NCI-H1092 treated with DMSO at 0.1 percent for 48 hours (cell line): ENCODE measurements at places on chromosomes 7 and 10.

- DNase-seq: no peak
Measured at GRCh38 chr10:14569274-14570060, 205.2 kb downstream of the FAM107B start.

- DNase-seq: no peak
Measured at GRCh38 chr10:33537066-33537465, 202.6 kb upstream of the NRP1 start.

GRCh38 chr10:50275650-50276235 is 24.4 kb upstream of the ASAH2 start:
- no peak for DNase-seq

- DNase-seq: no peak
Measured at GRCh38 chr10:120555842-120556532, 99.0 kb downstream of the PLPP4 start.

DNA sequence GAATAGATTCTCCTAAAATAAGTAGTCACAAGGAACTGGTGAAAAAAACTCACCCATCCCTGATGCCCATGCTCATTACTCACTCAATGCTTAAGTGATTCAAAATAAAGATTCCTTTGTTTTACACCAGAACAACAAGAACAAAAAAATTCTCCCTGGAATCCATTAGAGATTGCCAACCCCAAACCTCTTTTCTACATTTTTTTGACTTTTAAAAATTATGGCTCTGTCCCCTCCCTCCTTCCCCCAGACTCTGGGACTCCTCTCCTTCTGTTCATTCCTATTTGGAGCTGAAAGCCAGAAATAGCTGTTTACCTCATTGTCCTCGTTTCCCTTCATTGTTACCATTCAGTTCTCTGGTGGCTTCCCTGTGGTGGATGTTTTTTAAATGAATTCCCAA is 63.2 kb upstream of the FHIP2A start:
- no peak for DNase-seq

DNA sequence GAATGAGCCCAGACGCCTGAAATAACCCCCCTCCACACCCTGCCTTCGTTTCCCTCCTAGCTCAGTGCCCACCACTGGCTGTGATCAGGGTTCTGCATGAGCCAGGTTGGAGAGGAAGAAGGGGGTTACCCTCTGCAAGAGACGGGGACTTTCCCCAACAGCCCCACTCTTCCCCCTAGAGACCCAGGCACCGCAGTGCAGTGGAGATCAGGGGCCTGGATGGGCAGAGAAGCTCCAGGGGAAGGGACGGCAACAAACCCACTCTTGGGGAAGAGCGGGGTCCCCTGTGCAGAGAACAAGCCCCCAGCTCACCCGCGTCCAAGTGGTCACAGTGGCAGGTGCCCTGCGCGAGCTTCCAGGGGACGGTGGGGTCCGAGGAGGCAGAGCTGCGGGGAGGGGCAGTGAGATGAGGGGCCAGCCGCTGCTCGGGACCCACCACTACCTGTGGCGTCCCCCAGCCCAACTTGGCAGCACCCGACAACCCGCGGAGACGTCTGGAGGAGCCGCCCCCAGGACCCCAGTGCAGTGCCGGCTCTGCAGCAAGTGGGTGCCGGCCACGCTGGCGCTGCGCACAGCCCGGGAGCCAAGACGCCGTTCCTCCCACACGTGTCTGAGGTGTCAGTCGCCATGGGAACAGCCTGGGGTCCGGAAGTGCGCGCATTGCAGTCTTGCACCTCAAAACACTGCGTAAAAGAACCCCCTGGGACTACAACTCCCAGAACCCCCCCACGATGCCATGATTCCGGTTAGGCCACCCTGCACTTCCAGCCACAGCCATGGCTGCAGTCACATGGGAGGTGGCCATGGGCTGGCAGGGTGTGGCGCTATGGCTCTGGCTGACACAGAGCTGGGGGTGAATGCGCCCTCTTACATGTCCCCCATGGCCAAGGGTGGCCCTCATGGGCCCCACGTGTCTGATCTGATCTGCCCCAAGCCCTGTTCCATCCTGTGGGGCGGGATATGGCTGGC is 45.8 kb upstream of the WIPI2 start:
- DNase-seq: peak; percentile 11

DNA sequence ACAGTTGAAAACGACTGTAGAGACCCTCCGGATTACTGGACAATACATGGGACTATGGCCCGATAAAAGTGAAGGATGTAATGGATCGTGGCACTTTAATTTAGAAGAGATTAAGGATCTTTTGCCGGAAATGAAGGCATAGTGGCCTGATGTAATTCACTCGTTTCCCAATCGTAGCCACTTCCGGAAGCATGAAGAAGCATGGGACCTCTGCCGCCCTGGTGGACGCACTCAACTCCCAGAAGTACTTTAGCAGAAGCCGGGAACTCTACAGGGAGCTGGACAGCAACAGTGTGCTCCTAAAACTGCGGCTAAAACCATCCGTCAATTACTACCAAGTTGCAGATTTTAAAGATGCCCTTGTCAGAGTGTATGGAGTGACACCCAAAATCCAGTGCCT is 59.6 kb upstream of the NUPR2 start:
- DNase-seq: no peak

GRCh38 chr7:1979591-1980560 is 252.9 kb downstream of the MAD1L1 start:
- DNase-seq: no peak

- no peak for DNase-seq
Measured at GRCh38 chr10:107059872-107060271, 104.6 kb downstream of the SORCS1 start.

DNA sequence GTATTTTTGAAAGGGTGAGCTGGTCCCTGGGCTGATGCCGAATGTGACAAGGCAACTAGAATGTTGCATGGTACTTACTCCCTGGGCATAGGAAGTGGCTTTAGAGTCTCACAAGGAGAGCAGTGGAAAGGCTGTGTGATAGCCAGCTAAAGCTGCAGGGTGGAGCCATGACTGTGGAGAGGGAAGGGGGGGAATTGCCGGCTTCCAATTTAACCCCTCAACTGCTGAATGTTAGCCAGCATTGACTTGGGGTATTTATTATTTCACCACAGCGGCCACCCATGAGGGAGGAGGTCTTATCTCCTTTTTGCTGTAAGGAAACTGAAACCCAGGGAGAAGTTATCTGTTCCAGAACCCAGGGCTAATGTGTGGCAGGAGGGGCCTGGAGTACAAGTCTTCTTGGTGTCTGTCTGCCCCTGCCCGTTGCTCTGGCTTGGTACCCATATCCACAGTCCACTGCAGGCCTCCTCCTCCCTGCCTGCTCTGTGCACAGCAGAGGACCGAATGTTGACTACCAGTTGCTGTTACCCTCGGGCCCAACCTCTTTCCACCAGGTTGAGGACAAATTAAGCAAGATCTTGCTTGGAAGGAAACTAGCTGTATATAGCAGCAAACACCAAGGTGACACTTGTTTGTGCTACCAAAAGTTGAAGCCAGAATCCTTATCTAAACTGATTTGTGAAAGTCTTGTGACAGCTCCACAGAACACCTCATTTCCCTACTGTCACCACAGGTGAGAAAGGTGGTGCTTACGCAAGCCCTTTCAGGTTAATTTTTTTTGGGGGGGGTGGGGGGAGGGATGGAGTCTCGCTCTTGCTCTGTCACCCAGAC is 37.6 kb downstream of the WBP1L start:
- no peak for DNase-seq

GRCh38 chr10:17009212-17009700 is 120.4 kb downstream of the CUBN start:
- DNase-seq: no peak

- DNase-seq: no peak
Measured at GRCh38 chr7:83832009-83832408, 183.1 kb upstream of the SEMA3E start.

DNA sequence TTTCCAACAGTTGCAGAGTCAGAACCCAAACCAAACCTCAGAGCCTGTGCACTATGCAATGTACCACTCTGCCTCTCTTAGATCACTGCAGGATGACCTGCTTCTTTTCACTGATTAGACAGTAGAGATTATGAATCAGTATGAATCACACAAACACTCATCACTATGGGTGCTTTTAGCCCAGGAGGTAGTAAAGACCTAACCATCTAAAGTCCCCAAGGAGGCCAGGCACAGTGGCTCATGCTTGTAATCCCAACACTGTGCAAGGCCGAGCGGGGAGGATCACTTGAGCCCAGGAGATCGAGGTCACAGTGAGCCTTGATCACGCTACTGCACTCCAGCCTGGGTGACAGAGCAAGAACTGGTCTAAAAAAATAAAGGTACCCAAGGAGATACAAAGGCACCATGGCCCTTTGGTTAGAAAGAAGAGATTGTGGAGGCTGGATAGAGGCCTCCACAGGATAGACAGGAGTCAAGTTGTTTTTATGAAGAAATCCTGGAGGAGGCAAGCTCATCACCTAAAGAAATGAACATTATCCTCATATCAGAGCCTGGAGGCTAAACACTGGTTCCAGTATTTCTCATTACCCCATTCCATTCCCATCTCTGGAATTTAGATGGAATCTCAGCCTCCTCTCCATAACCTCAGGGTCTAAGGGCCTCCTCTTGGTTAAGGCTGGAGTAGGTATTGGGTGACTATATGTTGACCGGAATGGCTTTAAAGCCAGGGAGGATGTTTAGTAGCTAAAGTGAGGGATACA is 12.9 kb downstream of the SEC31B start:
- DNase-seq: no peak

DNA sequence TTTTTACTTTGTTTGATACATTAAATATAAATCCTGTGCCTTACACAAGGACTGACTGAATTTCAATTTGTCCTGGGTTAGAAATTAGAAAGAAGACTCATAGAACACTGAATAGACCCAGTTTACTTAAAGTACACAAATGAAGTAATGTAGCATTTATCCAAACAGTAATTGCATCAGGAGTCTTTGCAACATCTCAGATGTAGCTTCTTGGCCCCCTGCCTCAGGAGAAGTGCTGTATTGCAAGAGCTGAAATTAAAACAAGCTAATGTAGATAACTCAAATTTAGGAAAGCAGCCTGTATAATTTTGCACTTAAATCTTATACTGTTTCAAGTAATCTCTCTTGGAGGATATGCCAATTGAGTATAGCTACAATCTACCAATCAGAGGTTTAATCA is 54.3 kb upstream of the KCND2 start:
- DNase-seq: no peak

DNA sequence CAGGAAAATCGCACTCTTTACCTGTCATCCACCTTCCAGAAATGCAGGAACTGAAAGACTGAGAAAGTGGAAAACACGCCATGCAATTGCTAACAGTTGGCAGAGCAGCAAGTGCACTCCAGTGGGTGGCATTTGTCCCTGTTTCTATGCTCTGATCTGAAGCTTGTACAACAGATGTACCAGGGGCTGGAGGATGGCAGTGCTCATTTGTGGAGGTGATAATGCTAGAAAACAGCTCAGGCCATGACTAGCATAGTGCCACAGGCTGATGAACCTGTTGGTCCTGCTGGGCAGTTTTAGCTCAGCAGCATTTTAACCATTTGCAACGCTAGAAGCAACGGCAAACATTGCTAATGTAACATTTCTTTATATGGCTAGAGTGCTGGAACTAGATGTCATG is 199.9 kb upstream of the NRP1 start:
- DNase-seq: no peak

DNA sequence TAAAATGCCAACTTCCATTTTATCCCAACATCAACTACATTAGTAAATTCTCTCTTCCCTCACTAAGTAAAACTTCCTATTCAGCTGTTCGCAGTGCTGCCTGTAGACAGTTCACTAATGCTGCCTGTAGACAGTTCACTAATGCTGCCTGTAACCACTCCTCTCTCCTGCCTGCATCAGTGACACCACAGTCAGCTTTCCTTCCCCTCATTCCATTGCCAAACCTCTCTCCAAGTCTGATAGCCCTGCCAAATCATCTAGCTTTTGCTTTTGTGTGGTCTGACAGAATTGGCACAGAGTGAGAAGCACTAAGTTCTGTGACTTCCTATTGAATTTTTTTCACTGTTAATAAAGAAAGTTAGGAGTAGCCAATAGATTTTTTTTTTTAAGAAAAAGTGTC is 43.0 kb upstream of the MACC1 start:
- DNase-seq: no peak

DNA sequence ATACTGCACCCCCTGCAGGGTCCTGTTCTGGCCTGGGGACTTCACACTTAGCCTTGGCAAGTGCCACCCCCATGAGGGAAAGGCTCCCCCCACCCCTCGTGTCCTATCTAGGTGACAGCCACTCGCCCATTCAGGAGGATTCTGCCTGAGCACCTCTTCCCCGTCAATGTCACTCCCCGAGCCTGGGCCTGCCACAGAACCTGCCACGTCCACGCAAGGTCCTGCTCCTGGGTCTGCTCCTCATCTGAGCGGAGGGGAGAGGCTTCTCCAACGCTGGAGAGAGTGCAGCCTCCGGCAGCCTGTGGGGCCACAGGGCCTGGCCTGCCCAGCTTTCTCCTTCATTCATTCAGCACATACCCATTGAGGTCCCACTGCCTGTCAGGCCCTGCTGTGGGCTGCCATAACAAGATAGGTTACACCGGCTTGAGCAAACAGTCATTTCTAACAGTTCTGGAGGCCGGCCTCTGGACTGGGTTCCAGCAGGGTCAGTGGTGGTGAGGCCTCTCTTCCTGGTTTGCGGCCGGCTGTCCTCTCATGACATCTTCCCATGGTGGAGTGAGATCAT is 92.0 kb upstream of the RET start:
- no peak for DNase-seq

DNA sequence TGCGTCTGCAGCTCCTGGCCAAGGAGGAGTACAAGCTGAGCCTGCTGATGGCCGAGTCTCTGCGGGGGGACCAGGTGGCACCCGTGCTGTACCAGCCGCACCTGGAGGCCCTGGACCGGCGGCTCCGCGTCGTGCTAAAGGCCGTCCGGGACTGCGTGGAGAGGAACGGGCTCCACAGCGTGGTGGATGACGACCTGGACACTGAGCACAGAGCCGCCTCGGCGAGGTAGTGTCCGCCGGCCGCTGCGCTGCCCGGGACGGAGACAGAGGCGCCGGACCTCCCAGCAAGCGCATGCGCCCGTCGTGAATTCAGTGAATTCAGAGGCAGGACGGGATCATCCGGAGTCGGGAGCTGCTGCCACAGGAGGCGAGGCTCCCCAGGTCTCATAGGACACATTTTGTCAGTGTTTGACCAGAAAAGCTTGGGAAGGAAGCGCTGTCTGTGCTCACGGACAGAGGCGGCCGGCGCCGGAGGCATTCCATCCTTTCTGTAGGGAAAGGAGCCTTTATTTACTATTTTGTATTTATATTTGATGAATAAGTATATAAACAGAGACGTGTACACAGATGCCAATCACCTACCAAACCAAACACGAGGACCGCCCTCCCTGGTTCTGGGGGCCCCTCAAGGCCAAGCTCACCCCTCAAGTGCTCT is 30.1 kb upstream of the FOXL3 start:
- DNase-seq: no peak

DNA sequence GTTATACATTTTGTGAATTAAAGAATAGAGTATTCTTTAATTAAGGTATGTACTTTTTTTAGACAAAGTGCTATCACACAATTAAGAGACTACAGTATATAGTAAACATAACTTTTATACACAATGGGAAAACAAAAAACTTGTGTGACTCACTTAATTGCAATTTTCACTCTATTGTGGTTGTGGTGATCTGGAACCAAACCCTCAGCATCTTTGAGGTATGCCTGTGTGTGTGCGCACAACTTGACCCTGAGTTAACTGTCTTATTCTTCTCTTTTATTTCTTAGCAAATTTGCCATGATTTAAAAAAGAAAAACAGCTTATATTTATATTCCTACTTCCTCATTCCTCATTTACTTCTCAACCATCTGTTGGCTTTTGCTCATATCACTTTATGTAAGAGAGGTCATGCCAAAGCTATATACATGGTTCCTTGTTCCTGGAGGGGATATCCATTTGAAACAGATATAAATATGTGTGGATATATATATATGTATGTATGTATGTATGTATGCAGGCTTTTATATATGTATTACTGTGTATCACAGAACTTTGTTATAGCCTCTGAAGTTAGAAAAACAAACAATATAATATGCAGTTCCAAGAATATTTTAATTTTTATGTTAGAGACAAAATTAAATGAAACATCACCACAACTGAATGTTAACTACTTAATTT is 259.5 kb upstream of the HGF start:
- DNase-seq: no peak
